Brain (organoid and tissue), 16 donors: ENCODE measurements at places on chromosomes 1 and 21.

DNA sequence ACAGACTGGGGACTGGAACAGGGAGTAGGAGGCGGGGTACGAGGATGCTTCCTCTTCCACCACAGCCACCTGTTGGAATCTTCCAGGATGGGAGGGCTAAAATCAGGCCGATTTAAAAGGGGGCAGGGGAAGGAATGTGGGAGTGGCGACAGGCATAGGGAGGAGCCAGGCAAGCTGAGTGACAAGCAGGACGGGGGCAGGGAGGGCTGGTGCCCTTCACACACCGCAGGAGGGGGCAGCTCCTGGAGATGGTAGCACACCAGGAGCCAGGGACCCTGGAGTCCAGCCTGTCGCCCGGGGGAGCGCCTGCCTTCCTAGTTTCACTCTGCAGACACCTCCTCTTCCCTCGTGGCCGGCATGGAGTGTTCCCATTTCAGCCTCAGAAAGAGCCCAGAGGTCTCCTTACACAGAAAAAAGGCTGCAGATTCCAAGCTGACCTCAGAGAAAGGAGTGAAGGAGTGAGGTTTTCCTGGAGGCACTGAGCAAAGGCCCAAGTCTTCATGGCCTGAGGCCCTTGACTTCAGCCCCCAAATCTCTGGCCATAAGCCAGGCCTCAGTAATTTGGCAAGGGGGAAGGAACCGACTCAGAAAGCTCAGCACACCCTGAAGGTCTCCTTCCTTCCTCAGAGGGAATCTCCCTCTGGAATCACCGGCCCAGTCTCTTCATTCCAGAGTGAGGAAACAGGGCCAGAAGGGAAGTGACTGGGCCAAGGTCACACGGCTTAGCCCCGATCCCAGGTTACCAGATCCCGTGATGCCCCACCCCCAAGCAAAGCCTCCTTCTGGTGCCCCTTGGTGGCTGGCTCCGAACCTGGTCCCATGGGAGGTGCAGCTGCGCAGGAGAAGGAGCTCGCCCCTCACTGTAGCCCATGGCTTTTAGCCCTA is 8.1 kb downstream of the BLACAT1 start:
- no peak for DNase-seq

GRCh38 chr1:117673405-117673804 is 67.6 kb downstream of the TENT5C start:
- DNase-seq = no peak

DNA sequence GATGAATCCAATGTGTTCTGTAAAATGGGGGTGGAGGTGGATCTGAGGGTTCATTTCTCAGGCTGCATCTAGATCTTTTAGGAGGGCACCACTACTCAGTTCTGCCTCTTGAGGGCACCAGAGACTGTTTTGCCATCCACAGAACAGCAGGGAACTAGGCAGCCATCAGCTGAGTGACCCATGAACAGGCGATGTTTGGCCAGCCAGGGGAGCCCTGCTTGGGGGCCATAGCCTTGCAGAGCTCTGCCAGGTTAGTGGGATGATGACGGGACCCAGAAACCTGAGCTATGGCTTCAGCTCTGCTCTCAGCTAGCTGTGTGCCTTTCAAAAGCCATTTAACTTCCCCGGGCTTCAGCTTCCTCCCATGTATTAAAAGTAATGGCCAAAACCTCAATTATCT is 13.4 kb upstream of the NOS1AP start:
- DNase-seq = peak; percentile 90

DNA sequence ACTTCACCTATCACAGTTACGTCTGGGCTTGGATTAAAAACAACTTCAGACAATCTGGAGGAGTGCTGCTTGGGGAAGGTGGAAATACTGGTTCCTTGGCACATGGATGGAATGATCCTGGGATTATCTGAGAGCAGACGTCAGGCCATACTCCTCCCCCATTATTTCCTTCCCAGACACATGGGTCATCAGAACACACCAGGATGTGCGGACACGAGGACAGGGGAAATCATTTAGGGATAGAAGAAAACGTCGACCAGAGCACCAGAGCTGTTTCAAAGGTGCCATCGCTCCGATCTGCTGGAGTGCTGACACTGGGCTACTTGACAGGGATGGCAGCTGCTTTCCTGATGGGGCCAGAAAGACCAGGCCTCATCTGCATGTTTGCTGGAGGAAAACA is 31.8 kb upstream of the ANGPTL7 start:
- DNase-seq = no peak

- no peak for DNase-seq
Observed at GRCh38 chr21:39632796-39633442, 20.2 kb downstream of the B3GALT5 start.

GRCh38 chr1:83011265-83011664 is 987.7 kb downstream of the TTLL7 start:
- DNase-seq = no peak

DNA sequence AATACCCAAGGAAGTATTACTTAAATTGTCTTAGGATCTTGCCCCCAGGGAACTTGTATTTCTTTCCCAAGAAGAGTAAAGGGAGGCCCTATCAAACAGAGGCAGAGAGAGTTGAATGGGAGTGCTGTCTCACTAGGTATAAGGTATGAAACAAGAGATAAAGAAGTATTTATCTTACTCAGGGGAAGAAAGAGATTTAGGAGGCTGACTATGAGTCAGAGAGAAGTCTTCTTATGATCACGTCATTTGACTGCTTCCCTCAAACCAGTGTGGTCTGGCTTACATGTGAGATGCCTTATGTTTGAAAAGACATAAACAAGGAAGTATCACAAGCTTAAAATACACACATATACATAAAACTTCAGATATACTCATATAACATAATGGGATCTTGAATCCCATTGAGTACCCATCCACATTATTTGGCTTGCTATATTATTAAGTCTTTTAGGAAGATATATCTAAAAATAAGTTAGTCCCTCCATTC is 29.6 kb downstream of the DUSP10 start:
- no peak for DNase-seq

DNA sequence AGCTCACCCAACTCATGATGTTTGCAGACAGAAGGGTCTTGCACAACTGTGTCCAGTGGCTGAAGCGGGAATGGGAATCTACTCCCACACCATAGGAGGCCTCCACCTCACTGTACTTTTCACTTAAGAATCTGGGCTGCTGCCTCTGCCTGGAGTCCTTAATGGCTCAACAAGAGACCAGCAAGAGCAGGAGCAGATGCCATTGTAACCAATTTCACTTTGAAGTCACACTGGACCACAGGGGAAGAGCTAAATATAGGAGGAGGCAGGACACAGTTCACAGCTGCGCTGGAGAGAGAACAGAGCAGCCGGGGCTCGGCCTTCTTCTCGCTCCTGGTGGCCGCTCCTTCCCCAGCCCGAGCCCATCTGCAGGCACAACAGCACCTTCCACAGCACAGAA is 120.4 kb downstream of the SIPA1L2 start:
- DNase-seq = peak; percentile 81

- no peak for DNase-seq
Observed at GRCh38 chr1:71232786-71233185, 152.0 kb upstream of the ZRANB2 start.

DNA sequence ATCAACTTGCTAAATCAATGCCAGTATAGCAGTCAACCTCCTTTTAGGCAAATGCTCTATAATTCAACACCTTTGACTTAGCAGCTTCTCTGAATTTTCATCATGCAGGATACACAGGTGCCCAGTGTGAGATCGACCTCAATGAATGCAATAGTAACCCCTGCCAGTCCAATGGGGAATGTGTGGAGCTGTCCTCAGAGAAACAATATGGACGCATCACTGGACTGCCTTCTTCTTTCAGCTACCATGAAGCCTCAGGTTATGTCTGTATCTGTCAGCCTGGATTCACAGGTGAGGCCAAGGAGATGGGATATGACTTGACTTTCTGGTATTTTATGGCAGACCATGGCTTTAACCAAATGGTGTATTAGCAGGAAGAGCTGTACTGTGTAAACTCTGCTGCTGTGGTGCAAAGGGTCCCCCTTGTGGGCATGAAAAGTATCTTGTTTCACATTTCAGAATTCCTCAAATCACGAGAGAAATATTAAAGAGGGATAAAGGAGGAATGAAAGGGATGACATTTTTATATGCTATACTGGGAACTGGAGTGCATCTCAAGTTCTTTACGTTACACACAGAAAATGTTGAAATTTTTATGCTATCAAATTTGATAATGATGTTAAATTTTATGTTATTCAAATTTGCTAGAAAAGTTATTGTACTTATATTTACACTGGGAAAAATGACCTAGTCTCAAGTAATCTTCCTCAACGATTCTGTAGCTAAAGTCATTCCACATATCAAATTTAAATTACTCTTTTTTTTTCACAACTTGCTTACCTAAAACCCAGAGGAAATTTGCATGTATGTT is 88.9 kb downstream of the CRB1 start:
- DNase-seq = peak; percentile 24

- peak; percentile 98 for DNase-seq
Observed at GRCh38 chr1:88891318-88891950, at the start of gene GTF2B. TSS of gene GTF2B (minus strand) at chr1:88891567. CDS start at chr1:88891499, 68 bp downstream.

DNA sequence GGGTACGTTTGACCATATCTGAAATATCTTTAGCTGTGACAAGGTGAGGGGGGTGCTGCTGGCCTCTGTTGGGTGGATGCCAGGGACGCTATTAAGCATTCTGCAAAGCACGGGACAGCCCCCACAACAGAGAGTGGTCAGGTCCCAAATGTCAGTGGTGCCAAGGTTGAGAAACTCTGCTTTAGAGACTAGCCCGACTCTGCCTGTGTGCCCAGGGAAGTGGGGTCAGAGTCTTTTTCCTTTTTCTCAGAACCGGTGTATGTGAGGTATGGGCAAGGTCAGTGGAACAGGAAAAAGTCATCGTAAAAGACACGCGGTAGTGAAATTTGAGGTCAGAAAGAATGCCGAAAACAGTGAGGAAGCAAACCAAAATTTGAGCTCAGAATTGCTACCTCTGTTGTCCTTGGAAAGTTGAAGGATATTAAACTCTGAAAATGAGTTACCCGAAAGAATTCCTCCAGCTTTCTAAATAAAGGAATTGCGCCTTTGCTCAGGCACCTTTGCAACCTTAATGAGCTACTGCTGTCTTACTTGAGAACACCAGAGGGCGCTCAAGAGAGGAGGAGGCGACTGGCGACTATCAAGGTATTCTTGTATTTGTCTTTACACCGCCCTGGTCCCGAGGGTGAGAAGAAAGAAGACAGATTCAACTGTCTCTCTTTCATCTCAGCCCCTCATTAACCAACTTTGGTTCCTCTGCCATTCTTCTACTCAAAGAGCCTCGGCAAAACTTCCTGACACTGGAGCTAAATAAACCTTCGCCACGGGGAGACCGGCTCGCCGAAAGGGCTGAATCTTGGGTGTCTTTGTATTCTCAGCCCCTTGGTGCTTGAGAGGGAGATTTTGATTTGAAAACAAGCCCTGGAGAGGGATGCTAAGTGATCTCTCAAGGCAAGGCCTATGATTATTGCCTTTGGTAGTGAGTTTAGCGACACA is 85.4 kb upstream of the OLIG2 start:
- peak; percentile 38 for DNase-seq

DNA sequence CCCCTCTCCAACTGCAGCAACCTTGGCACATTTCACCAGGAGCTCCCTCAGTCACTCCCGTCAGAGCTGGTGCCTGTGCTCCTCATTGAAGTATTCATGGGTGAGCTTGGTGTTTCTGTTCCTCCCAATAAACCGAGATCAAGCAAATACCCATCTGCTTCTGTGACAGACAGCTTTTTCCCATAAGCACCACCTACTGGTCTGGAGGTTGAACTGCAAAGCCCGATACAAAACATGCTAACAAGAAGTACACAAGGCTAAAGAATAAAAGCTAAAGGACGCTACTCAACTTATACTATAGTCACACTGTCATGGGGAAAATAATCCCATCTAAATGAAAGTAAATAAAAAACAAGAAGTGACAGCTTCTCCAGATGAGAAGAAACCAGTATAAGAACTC is 111.9 kb upstream of the C21orf91 start:
- no peak for DNase-seq

- DNase-seq = no peak
Observed at GRCh38 chr1:157512036-157512969, 40.0 kb downstream of the FCRL5 start.

DNA sequence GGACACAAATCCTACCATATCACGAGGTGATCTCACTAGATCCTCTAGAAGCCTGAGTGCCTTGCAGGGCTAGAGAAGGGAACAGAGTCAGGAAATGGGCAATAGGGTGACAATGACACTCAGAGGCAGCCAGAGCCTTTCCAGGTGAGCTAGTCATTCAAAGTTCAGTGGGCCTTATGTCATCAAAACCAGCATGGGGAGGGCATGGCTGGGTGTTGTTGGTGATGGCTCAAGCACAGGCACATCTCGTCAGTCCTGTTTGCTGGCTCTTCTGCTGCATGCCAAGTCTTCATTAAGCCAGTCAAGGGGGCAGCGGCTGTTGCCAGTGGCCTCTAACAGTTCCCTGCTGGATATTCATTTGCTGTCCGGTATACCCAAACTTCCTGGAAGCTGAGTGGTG is 99.6 kb upstream of the USP24 start:
- no peak for DNase-seq

- DNase-seq = no peak
Observed at GRCh38 chr1:22721122-22721873, 10.7 kb downstream of the EPHB2 start.

GRCh38 chr1:222886194-222886854 is 71.5 kb downstream of the DISP1 start:
- DNase-seq = no peak

DNA sequence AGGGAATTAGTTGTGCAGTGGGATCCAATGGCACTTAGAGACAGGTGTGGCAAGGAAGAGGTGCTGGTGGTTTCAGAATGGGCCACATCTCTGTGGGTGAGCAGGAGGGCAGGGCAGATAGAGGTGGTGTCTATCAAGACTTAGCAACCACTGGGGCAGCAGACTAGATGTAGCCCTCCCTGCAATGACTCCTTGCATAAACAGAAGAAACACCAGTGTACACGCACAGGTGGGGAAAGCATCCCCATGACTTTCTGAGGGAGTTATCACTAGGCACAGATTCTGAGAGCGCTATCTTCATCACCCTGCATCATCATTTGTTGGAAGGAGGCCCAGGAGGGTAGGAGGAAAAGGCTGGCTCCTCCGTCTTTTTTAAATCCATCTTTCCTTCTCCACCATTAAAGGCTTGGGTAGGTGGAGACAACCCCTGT is 58.4 kb downstream of the PLXNA2 start:
- DNase-seq = no peak

DNA sequence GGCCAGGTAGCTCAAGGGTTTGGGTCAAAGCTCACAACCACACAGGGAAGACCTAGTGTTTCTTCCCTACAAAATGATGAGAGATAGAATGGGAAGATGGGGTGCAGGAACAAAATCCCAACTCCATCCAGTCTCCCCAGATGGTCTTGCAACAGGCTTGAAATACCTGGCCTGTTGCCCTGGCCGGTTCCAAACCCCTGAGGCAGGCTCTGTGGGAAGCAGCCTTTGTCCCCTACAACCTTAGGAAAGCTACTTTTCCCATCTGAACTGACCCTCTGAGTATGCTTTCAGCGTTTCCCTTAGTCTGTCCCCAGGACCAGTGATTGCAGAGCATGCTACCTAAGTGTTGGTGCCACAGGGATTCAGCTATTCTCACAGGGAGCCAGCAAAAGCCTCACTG is 104.0 kb downstream of the GDAP2 start:
- DNase-seq = no peak
